ENCODE measurements at places on chromosomes 2 and 18.

- no peak for DNase-seq
Measured at GRCh38 chr18:62435435-62436031, 87.3 kb upstream of the ZCCHC2 start.

DNA sequence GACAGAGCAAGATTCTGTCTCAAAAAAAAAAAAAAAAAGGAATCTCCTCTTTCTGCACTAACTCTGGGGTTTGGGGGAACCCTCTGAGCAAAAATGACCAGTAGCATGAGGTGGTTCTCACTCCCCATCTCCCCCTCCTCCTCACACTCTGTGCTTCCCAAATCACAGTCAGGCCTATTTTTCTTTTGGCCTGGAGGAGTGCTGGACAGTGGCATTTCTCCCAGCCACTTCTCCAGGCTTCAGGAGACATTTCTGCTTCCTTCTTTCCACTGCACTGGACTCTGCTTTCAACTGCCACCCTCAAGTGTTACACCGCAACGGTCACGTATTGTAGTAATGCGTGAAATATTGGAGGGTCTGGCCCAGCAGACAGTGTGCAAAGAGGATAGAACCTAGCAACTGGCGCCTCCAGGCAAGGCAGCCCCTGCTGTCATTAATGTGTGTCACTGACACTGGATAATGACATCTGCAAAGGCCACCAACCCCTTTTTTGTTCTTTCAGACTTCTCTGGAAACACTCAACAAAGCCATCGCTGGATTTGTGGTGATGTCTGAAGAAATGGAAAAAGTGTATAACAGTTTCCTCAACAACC lies 68.9 kb downstream of the TRABD2A start:
- DNase-seq, result no peak

GRCh38 chr2:220504938-220505503 lies 877.6 kb downstream of the SLC4A3 start:
- DNase-seq, result peak; percentile 26

- DNase-seq, result no peak
Measured at GRCh38 chr2:216661639-216662375, 28.6 kb downstream of the IGFBP2 start.

DNA sequence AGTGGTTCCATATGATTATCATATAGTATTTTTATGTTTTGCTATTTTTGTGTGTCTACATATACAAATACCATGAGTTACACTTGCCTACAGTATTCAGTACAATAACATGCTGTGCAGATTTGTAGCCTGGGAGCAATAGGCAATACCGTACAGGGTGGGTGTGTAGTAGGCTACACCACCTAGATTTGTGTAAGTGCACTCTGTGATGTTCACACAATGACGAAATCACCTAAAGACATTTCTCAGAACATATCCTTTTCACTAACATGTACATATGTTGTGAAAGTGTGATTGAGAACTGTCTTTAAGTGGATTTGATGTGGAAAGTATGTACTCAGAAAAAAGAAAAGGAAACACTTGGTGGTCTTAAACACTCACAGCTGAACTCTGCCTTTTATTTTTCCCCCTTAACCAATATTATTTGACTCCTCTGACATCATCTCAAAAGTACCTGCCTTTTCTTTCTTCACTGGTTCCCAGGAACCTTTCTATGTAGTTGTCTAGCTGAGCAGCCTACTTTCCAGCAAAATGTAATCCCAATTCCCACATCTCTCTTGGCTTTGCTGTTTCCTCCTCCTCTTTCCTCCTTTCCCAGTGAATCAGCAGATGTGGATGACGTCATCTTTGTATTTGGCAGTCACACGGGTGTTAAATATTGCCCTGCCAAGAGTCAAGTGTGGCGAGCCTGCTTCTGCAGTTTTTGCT lies 47.7 kb downstream of the OSBPL6 start:
- peak; percentile 29 for DNase-seq

DNA sequence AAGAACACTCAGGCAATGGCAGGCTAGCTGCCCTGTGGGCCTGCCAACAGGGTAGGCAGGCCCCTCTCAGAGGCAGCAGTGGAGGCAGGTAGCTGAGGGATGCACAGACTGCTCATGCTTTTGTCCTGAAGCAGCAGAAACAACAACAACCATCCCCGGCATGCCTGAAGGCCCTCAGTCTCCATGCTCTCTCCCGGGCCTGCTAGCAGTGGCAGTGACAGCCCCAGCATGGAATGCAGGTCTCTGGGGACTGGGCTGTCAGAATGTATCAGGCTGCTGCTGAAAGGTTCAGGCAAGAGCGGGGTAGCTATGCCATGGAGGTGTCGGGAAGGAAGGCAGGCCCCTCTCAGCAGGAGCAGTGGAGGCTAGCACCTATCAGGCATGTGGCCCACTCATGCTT lies 209.8 kb downstream of the KCNJ3 start:
- DNase-seq, result no peak

DNA sequence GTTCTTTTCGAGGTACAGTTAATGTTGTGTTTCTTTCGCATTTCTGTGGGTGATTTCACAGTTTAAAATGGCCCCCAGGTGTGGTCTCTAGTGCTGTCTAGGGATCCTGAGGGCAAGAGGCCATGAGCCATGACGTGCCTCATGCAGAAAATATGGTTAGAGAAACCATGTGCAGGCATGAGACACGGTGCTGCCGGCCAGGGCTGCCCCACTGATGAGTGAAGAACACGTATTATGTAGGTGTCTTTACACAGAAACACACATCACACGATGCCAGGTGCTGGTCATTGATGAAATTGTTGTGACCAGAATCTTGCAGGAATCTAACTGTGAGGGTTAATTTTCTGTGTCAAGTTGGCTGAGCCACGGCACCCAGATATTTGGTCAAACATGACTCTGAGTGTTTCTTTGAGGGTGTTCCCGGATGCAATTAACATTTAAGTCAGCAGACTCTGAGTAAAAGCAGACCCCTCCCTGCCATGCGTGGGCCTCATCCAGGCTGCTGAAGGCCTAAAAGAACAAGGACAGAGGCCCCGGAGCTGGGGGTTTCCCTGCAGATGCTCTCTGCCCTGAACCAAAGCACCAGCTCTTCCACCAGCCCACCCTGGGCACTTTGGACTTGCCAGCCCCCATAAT lies 463.0 kb upstream of the MYT1L start:
- no peak for DNase-seq

- no peak for DNase-seq
Measured at GRCh38 chr2:223262946-223263345, 211.0 kb downstream of the KCNE4 start.

DNA sequence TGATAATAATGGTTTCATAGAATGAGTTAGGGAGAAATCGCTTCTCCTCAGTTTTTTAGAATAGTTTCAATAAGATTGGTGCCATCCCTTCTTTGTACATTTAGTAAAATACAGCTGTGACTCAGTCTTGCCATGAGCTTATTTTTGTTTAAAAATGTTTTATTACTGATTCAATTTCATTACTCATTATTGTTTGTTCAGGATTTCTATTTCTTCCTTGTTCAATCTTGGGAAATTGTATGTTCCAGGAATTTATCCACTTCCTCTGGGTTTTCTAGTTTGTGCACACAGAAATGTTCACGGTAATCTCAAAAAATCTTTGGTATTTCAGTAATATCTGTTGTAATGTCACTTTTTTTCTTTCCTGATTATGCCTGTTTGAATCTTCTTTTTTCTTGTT lies 371.5 kb upstream of the SETBP1 start:
- no peak for DNase-seq

DNA sequence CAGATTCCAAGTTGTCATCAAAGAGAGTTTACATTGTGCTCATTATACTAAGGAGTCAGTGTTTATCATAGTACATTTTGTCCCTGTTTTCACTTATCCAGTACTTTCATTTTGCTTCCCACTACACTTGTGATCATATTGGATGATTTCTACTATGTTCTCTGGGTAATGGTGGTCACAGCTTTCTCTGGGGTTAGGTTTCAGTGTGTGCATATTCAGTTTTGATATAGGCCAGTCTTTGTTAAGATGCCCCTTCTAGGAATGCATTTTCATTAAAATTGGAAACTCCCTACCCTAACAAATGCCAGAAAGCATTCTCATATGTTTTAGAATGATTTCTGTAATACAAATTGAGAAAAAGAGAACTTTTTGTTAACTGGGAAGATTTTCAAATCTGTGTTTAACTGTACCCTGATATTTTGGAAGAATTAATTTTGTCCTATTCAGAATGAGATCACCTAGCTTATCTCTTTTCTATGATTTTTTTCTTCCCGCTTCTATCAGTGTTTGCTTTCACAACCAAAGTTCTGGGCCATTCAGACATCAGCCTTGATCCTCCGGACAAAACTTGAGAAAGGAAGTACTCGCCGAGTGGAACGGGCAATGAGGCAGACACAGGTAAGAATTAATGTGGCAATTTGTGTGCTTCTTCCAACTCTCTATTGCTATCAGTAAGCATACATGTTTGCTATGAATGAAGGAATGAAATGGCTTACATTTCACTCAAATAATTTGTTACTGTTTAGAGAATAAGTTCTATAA lies 74.6 kb downstream of the TTC27 start:
- DNase-seq, result no peak

GRCh38 chr2:66228128-66228547 lies 206.8 kb upstream of the MEIS1 start:
- DNase-seq, result no peak

GRCh38 chr2:145958611-145959010 lies 1438.7 kb upstream of the ZEB2 start:
- DNase-seq, result no peak

- DNase-seq, result no peak
Measured at GRCh38 chr2:15115776-15116175, 445.4 kb downstream of the NBAS start.

- DNase-seq, result no peak
Measured at GRCh38 chr2:70552501-70553333, 909 bp downstream of the TGFA start.

GRCh38 chr2:65344689-65345088 lies 87.7 kb downstream of the SPRED2 start:
- no peak for DNase-seq

- DNase-seq, result no peak
Measured at GRCh38 chr18:45751766-45752165, 27.8 kb downstream of the SLC14A1 start.

- DNase-seq, result no peak
Measured at GRCh38 chr18:75588412-75588811, 160.9 kb upstream of the SMIM21 start.

DNA sequence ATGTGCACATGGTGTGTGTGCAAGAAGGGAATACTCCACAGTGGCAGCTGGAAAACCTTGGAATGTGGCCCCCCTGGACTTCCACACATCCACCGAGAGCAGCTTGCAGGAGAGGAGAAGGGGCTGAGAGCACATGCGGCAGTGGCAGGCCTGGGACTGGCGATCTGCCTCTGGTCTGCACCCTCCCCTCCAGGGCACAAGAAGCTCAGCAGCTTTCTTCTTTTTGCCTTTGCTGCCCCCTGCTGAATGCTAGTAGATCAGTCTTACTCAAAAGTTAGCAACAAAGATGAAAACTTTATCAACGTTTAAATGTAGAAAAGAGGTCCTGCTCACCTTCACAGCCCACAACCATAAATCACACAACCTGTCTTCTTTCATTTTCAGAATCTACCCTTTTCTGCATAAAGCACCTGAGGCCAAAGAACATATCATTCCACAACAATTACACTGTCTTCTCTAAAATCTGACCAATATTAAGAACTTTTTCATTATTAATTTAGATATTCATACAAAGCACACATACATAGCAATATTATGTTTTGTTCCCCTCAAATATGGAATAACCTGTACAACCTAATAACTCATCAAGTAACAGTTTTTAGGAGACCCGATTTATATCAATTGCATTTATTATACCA lies 34.6 kb downstream of the TGFBRAP1 start:
- DNase-seq, result peak; percentile 58

DNA sequence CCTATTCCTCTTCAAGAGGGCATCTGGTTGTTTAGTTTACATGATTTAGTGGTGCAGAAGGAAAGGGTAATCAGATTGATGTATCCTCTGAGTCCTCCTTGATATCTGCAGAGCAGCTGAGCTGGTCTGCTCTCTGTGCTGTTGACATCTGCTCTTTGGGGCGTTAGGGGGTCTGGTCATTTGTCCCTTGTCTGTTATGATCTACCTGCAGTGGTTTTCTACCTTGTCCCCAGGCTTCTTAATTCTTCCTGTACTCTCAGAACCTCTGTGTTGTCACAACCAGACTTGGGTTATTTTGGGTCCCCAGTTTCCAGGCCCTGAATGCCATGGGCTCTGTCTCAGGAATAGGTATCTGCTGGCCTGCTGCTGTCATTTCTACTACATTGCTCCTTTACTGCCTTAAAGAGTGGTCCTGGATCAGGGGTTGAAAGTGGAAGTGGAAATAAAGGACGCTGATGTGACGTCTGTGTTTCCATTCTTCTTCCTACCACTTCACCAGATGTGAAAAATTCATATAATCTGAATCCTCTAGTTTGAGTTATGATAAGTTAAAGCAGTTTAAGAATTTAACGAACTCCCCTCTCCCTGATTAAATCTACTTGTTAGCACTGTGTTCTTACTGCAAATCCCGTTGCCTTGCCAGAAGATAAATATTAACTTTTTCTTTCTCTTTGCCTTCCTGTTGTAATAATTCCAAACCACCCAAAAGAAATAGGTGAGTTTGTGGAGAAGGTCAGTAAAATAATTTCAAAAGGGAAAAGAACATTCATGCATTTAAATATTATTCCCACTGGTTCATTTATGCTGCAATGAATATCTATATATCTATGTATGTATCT lies 16.6 kb upstream of the CPS1 start:
- DNase-seq, result no peak

DNA sequence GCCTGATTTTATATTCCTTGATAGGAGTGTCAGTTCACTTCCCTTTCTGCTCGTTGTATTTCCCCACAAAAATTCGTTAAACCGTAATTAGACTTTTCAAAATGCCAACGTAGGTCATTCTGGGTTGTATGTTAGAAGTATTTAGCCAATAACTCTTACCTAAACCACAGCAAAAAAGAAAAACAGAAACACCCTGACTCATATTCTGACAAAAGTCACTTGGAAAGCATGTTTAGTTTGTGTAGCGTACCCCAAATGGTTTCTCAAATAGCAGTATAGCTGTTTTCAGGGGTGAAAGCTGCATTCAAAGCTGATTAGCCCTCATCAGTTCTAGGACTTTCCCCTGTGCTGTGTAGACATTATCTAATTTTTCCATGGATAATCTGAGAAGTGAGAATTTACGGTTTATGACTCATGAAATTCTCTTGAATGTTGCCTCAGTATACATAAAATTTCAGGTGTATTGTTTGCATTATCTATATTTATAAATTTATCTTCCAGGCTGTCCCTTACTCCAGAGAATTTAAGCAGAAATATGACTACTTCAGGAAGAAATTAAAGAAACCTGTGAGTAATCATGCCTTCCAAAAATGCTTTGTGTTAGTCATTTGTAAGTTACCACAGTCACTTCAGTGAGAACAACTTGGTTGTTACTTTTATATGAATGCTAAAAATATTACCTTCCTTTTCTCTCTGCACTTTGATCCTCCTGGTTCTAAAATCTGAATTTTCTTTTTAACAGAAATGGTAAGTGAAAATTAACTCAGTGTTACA lies 264.9 kb downstream of the ALPK2 start:
- DNase-seq, result no peak

- DNase-seq, result no peak
Measured at GRCh38 chr18:63971320-63972001, 1.6 kb downstream of the SERPINB8 start.

DNA sequence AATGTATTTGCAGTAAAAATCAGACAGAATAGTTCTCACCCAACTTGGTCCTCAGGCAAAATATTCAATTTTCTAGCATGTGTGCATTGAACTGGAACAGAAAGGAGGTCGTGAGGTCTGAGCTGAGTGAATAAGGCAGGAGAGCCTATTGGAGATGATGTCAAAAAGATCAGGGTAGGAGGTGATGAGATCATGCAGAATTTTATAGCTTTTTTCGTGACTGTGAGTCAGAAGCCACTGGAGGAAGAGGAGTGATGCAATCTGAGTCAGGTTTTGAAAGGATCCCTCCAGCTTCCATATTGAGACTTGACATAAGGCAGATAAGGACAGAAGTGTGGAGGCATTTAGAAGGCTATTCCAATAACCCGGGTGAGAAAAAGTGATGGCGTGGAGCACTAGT lies 299.5 kb upstream of the SOX11 start:
- DNase-seq, result no peak

All from SW 1271 (cell line).